ENCODE measurements at places on chromosomes 6 and 20.

- DNase-seq: no peak
Measured at GRCh38 chr20:42652266-42652665, 537.4 kb downstream of the PTPRT start.

GRCh38 chr20:16621435-16622141 is 48.3 kb upstream of the KIF16B start:
- no peak for DNase-seq

DNA sequence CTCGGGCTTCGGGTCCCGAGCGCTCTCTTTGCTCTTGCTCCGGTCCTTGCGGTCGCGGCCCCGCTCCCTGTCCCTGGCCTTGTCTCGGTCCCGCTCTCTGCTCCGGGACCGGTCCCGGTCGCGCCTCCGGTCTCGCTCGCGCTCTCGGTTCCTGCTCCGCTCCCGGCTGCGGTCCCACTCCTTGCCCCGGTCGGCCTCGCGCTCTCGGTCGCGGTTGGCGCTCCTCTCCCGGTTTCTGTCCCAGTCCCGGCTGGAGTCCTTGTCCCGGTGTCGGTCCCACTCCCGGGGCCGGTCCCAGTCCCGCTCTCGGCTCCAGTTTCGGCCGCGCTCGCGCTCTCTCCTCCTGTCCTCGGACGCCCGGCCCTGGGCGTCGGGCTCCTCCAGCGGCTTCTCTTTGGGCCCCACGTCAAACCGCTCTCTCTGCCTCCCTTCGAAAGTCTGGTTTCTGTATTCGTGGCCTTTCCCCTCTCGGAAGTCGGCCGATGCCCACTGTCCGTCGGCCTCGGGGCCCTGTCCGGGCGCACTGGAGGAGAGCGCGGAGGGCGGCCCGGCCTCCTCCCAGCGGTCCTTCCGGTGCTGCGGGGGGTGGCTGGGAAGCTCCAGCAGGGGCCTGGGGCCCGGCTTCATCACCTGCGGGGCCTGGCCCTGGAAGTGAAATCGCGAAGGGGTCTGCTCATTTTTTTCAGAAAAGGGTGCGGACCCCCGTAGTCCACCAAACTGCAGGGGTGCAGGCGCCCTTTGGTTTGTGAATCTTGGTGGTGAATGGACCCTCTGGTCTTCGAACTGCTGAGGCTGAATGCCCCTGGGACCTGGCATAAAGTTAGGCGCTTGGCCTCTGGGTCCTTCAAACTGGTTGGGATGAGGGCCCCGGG is 17.9 kb upstream of the TCFL5 start:
- DNase-seq: no peak

DNA sequence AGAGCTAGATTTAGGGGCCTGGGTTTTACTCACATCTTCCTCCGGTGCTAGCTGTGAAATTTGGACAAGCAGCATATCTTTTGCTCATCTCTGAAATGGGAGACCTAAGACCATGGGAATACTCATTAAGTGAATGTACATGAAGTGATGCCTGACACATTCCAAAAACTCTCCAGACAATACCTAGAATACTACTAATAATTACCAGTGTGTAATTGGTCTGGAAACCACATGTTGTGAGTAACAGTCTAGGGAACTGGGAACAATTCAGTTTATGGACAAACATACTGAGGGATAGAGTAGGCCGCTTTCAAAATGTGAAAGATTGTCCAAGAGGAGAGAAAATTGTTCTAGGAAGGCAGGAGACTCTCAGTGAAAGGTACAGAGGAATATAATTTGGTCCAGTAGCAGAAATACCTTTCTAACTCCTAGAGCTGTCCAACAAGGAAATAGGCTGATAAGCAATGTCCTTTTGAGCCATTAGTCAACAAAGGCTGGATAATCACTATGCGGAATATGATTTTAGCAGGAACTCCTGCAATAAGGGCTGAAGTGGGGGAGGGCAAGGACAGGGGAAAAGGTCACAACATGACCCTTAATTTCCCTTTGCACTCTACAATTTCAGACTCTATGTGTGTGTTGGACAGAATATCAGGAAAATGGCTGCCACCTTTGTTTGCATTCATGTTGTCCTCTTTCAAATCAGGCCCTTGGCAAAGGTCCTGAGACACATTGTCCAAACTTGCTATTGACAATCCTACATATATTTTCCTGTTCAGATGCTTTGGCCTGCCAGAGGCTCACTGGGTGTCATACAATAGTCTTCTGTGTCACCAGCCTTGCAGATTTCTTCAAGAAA is 315.4 kb downstream of the PLCB1 start:
- no peak for DNase-seq

- DNase-seq: no peak
Measured at GRCh38 chr20:49603209-49603627, 35.3 kb upstream of the PTGIS start.

DNA sequence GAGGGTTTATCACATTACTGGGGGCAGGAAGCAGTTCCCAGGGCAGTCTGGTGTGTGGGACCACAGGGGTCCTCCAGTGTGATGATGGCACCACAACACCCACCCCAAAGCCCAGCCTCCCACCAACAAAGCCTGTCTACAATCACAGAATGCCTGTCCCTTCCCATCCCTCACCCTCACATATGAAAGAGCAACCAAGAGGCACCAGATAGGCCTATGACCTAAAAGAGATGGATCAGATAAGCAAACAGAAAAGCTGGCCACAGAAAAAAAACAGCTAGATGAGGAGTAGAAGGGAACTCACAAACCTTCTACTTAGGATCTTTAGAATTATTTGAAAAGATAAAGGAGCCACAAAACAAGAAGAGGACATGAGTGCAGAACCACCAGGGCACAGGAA is 54.3 kb downstream of the SERAC1 start:
- no peak for DNase-seq

GRCh38 chr6:130600880-130601341 is 226.3 kb upstream of the SMLR1 start:
- DNase-seq: peak; percentile 85

DNA sequence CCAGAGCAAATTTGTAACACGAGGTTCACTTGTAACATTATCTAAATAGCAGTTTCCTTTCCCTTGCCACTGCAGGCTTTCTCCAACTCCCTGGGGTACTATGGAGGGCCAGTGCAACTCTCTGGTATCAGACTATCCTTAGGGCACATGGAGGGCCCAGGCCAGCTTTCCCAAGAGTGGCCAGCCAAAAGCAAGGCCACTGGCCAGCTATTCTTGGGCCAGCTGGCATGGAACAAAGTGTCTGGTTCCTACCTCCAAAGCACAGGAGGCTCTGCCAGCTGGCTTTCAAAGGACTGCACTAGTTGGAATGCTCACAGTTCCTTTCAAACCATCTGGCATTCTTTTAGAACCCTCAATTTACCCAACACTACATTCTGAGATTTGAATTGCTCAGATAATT is 8.7 kb downstream of the RNF24 start:
- DNase-seq: no peak

DNA sequence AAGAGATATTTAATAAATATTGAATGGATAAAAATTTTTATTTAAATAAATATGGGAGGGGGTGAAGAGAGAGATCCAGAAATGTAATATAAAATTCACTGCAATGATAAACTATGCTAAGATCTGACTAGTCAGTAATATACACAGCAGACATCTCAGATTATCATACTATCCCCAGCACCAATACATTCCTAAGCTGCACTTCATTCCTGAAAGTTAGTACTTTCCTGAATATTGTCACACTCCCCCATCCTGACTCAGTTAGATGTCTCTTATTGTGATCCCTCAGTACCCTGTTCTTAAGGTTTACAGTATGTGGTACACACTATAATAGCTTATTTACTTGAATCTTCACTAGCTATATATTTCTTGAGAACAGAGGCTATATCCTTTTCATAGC is 88.3 kb upstream of the KCNQ5 start:
- DNase-seq: no peak

GRCh38 chr6:106973836-106974335 is 643 bp downstream of the CD24 start:
- peak; percentile 20 for DNase-seq

- no peak for DNase-seq
Measured at GRCh38 chr20:61900011-61900944, 165.4 kb downstream of the TAF4 start.

DNA sequence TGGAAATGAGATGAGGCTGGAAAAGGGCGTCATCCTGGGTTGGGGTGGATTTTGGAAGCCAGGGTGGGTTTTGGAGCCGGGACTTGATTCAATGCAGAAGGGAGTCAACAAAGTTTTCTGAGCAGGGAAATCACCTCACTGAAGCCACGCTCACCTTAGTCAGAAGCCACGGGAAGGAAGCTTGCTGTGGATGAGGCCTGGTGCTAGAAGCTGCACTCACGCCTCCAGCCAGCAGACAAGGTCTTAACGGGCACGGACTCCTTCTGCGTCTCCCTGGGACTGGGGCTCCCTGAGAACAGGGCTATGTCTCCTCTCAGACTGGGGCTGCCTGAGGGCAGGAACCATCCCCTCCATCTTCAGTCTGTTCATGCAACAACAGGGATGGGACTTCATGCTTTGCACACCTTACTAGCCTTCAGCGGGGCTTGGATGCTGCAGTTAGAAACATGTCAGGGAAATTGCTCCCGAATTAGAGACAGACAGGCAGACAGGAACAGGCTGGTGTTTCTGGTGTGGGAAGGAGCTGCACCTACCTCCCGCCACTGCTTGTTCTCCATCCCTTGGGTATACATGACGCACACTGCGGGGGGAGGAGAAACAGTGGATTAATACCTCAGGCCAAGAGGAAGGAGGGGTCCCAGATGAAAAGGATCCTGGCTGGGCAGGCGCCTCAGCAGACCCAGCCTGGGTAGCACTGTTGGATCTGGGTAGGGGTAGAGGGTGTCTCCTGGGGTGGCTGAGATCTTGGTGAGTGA is 17.5 kb downstream of the CPNE5 start:
- peak; percentile 29 for DNase-seq

- DNase-seq: peak; percentile 11
Measured at GRCh38 chr20:46433051-46433450, 26.6 kb upstream of the ELMO2 start.

GRCh38 chr6:87879132-87879861 is 168.3 kb upstream of the SPACA1 start:
- no peak for DNase-seq

GRCh38 chr6:106134087-106134770 is 48.1 kb downstream of the PRDM1 start:
- peak; percentile 92 for DNase-seq

- DNase-seq: peak; percentile 48
Measured at GRCh38 chr6:45900808-45901752, 114.6 kb downstream of the CLIC5 start.

GRCh38 chr6:69061066-69061465 is 426.0 kb downstream of the ADGRB3 start:
- DNase-seq: no peak

GRCh38 chr6:147508042-147508865 is at the start of gene SAMD5:
SAMD5 (plus strand) TSS chr6:147508690; CDS start chr6:147508929, 239 bp downstream.
- peak; percentile 64 for DNase-seq

DNA sequence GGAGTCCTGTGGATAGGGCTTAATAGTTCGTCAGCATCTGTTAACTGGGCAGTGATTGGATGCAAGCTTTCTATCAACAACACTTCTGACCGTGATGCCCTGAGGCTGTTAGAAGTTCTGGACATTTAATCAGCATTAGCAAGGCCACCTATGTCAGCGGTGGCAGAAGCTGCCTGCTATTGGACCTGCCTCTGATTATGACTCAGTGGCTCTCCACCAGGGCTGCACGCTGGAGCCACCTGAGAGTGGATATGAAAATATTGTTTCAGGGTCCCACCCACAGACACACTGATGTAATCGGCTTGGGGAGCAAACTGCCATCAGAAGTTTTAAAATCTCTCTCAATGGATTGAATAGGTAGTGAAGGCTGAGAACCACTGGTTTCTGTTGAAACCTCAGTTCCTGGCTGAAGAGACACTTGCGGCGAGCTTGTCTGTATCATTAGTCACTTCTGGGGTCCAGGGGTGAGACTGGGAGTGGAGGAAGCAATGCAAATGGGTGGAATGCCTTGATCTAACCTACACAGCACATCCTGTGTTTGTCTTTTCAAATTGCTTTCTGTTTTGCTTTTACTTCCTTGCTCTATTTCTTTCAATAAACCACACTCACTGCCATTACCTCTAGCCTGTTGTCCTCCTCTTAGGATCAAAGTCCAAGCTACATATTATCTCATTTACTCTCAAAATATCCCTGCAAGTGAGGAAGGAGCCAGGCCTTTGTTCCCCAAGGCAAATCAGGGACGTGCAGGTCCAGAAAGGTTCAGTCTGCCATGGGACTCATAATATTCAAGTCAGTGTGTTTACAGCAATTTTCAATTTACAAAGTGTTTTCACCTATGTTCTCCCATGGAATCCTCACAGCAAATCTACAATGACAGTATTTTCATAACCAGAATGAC is 4.2 kb downstream of the CLIC5 start:
- no peak for DNase-seq

DNA sequence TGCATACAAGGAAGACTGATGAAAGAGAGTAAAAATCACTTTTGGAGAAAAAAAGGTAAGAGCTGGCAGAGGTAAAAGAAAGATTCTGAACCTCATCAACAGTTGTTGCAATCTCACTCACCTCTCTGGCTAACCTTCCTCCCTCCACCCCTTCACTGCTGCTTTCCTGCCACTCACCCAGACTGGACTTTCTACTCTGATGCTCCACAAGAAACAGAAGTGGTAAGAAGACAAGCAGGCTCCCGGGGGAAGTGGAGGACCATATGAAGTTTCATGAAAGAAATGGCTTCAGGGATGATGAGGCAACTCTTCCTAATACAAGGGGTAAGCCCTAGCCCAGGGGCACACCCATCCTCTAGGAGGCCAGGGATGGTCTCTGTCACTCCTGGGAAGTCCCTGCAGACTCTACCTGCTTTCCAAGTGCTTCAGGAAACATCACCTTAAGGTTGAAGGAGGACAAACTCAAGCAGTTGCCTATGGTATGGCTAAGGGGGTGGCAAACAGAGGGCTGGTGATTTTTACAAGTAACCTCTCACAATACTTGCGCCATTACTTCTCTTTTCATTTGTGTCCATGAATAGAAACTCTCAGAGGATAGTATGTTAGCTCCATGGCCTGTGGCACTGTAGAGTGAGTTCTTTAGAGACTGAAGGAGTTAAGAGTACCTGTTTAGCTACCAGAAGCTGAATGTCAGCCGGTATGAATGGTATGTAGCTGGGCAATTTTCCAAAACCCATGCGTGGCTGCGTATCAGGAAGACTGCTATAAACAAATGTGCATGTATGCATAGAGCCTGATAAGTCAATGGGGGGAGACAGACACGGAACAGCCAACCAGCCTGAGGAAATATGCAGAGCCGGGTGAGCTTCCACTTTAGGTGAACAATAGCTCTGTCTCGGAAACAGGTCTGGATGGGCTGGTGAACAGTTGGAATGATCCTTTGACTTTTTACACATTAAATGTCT is 112.0 kb downstream of the BACH2 start:
- DNase-seq: peak; percentile 84

All from epithelial cell of esophagus (primary cell).